ENCODE measurements at places on chromosomes 1 and 21. TPM values are rescaled to one million over a fixed set of nuclear protein-coding genes. Genes with fewer than 3 reads are reported as not detected.

DNA sequence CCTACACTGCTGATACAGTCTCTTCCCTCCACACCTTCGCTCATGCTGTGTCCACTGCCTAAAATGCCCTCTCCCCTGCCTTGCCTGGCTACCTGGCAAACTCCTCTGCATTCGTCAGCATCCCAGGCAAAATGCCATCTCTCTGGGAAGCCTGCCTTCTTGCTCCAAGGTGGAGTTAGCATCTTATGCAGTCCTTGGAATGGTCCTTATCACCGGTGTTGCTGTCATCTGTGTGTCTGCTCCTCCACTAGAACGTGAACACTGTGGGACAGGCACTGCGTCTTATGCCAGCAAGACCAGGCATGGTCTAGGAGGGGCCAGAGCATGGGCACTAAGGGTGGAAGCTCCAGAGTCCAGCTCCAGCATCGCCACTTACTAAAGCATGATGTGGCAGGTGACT is 211.8 kb downstream of the MATN1 start:
- DNase-seq = no peak

- DNase-seq = no peak
Measured at GRCh38 chr1:83499998-83500397, 498.9 kb downstream of the TTLL7 start.

Gene RNF186
- not detected for total RNA-seq

DNA sequence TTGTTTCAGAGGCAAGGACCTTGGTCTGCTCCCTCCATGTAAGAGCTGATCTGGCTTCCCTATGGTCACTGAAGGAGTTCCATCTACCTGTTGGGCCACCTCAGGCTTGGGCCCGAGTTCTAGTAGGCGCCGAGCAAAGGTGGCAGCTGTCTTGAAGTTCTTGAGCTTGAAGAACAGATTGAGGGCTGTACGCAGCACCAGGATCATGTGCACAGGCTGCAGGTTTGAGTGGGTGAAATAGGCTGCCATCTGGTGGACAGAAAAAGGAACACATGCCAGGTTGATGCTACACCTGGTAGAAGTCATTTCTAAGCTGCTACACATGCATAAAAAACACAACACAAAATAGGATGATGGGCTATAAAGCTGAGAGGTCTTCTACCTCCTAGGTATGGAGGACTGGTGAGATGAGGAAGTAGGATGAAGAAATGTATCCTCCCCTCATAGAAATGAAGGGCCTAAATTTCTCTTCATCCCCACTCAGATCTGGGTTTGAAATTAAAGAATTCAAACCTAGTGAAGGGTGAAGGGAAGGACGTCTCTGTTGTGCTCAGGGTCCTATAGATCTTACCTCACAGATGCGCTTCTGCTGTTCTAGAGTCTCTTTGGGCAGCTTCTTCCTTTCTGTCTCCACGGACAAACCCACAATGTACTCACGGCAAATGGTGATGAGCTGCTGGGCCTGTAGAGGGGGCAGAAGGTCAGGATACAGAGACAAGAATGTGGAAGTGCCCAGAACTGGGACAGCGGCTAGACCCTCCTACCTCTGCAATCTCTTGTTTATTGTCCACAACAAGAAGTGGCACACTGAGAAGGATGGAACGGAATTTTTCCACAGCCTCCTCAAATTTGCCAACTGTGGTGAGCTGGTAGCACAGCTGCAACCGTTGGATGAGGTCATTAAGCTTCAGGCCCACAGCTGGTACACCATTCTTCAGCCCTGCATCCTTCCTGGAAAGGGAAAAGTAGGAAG is 6.6 kb upstream of the PEX19 start:
- DNase-seq = peak; percentile 73

DNA sequence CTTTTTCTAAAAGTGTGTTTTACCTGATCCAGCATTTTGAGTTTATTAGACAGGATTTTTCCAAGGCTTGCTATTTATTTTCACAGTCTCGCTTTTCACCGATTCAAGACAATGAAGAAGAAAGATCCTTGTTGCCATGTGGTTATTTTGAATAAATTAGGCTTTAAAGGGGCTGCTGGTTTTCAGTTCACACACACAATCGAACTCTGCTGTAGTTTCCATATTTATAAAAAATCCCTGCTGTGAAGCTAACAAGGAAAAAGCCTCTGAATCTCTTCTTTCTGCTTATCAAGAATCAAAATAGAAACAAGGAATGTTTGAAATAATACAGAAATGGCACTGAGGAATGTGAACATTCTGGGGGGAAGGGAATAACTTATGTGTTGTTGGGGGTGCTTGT is 102.5 kb upstream of the KAZN start:
- DNase-seq = no peak

DNA sequence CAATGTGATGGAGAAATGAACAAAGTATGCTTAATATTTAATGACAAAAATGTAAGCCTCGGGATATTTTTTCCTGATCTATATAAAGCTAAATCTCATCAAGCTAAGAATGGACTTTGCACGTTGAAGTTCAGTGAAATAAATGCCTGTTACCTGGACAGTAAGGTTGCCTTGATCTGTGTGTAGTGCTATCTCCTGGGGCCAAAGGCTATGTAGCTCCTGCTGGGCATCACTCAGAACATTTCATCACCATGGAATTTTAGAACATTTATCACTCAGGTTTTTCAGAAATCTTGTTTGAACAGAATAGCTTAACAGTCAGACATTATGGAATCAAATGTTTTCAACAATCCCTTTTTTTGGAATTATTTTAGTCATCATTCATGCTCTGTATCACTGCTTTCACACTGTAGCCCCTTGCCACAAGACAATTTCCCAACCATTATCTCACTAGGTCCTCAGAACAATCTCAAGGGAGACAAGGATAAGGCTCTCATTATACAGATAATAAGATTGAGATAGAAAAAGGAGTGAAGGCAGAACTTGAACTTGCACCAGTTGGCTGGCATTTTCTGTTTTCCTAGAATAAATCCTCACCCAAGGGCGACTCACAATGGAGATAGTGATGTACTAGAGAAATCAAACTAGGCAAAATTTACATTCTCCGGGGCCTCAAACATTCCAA is 3.7 kb downstream of the OR10J1 start:
- DNase-seq = no peak

DNA sequence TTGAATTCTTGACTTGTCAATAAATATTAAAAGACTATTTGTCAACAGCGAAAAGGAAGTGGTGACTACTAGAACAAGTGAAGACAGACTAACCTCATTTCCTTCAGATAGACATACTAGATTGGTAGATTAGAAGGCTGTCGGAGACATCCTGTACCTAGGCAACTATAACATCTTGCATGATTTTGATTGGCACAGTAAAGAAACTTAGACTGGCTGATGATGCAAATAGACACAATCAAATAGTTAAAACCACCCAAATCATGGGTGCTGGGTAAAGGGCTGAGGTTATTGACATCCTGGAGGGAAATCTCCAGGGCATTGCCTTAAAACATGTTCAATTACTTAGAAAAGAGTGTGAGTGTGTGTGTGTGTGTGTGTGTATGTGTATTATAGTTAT is 85.9 kb upstream of the EDEM3 start:
- peak; percentile 45 for DNase-seq

- DNase-seq = no peak
Measured at GRCh38 chr1:164728719-164729118, 169.7 kb downstream of the PBX1 start.

DNA sequence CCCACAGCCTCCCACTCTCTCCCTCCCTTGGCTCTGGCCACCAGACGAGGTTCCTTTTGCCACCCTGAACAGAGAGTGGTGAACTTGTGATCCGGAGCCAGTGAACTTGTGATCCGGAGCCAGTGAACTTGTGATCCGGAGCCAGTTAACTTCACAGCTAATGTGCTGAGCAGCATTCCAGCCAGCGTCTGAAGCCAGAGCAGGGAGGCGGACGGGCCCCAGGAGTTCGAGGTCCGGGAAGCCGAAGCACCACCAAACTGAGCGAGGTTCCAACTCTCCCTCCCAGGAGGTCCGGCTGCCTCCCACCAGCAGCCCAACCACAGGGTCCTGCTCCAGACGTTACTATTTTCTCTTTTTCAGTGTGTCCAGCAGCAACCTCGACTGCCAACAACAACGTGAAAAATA is 85.8 kb downstream of the SYF2 start:
- DNase-seq = no peak

Gene CRNN
- not detected for total RNA-seq

DNA sequence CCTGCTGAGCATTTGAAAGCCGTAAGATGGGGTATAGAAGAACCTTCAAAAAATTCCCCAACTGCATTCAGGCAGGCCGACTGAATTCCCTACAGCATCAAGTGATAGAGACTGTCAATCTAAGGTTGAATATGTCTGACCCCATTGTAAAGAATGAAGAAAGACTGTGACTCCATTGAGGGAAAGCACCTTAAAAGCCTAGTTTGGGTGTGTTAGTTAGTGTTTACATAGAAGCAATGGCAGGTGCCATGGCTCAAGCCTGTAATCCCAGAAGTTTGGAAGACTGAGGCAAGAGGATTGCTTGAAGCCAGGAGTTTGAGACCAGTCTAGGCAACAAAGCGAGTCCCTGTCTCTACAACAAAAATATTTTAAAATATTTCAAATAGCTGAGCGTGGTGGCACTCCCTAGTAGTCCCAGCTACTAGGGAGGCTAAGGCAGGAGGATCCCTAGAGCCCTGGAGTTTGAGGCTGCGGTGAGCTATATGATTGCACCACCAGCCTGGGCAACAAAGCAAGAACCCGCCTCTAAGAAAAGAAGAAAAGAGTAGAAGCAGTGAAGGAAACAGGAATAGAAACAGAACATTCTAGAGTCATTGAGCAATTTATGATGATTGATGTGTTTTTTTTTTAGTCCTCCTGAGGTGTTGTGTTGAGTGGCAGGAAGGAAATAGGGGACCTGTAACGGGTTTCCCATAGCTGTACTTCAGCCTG is 15.4 kb downstream of the POLR3GL start:
- DNase-seq = no peak

Gene OPTC
- total RNA-seq = not detected

- no peak for DNase-seq
Measured at GRCh38 chr1:212685429-212685828, 14.2 kb downstream of the BATF3 start.

DNA sequence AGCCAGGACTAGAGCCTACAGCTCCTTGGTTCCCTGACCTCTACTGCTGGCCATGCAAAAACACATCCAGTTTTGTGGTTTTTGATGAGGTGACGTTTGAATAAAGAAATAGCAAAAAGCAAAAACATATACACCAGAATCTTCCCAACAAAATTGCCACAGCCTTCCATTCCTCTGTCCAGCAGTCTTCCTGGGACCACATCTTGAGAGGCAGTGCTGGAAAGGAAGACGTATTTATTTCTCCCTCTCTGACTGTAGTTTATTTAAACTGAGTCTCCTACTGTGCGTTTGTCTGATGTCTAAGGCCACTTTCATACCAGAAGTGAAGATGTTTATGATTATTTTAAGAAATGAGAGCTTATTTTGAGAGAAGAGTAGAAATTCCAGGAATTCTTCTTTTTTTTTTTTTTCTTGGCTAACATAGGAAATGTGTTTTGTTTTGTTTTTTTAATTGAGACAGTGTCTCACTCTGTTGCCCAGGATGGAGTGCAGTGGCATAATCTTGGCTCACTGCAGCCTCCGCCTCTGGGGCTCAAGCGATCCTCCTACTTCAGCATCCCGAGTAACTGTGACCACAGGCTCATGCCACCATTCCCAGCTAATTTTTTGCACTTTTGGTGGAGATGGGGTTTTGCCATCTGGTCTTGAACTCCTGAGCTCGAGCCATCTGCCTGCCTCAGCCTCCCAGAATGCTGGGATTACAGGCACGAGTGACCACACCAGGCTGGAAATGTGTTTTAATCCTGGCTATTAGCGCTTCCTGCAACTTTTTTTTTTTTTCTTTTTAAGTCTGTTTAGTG is 118.5 kb downstream of the ITSN1 start:
- DNase-seq = no peak

- peak; percentile 29 for DNase-seq
Measured at GRCh38 chr1:52674497-52675384, 23.4 kb downstream of the COA7 start.

GRCh38 chr1:156497078-156497742 is 3.4 kb downstream of the MEF2D start:
- no peak for DNase-seq

DNA sequence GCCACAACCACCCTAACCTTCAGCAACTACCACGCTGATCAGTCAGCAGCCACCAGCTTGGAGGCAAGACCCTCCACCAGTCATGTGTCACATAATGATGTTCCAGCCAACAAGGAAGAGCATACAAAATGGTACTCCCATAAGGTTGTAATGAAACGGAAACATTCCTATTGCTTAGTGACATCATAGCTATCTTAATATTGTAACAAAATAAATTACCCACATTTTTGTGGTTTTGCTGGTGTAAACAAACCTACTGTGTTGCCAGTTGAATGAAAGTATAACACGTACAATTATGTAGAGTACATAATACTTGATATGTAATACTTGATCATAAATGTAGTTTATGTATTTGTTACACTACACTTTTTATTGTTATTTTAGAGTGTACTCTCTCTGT is 1363.2 kb upstream of the ADGRL4 start:
- DNase-seq = no peak

DNA sequence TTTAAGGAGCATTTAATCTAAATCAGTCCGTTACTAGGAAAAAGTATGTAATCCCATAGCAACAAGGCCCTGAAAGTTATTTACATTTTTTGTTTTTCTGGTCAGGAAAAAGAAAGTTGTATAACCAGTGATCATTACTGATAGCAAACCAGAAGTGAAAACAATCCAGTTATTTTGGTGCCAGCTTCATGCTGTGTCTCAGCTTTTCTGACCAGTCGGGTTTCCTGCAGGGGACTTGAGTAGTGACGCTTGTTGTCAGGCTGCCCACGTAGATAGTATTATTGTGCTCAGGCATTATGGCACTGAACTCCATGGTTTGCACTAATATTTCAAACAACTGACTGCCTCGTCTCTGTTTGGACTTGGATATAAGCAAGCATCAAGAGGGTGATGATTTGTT is 55.2 kb downstream of the SASS6 start:
- no peak for DNase-seq

- peak; percentile 63 for DNase-seq
Measured at GRCh38 chr1:92476071-92476631, 10.6 kb downstream of the GFI1 start.

GRCh38 chr1:165376041-165376810 is 19.7 kb upstream of the LMX1A start:
- DNase-seq = no peak

Gene AMY2B
- total RNA-seq = 6.7 TPM

Gene C1orf53
- not detected for total RNA-seq

GRCh38 chr1:32448773-32449456 is 16.0 kb upstream of the ZBTB8B start:
- no peak for DNase-seq
